Suprapubic skin (tissue), 4 donors: ENCODE measurements at places on chromosomes 3 and 15. TPM values are rescaled to one million over a fixed set of nuclear protein-coding genes. Genes with fewer than 3 reads are reported as not detected.

Gene IQGAP1
- 448 TPM for total RNA-seq

Gene ALCAM
- total RNA-seq, result 31.5 TPM

Gene ARPIN
- total RNA-seq, result 12.0 TPM

Gene CSK
- total RNA-seq, result 36.7 TPM

Gene ESYT3
- 38.1 TPM for total RNA-seq

Gene SLCO3A1
- 42.5 TPM for total RNA-seq

Gene PDZRN3
- total RNA-seq, result 33.3 TPM

Gene ISL2
- 0.76 TPM for total RNA-seq

Gene BFSP2
- total RNA-seq, result 2.3 TPM

Gene KLHL40
- total RNA-seq, result not detected

Gene KBTBD13
- not detected for total RNA-seq

Gene CPNE4
- total RNA-seq, result 1.1 TPM
